Activated T-cell treated with anti-CD3 and anti-CD28 coated beads for 48 hours (primary cell): ENCODE measurements at places on chromosomes 12 and 14.

GRCh38 chr12:120620624-120621023, 19.8 kb upstream of the CABP1 start:
- DNase-seq, result no peak

GRCh38 chr14:61111209-61111665, 130.2 kb downstream of the SLC38A6 start:
- DNase-seq, result no peak

DNA sequence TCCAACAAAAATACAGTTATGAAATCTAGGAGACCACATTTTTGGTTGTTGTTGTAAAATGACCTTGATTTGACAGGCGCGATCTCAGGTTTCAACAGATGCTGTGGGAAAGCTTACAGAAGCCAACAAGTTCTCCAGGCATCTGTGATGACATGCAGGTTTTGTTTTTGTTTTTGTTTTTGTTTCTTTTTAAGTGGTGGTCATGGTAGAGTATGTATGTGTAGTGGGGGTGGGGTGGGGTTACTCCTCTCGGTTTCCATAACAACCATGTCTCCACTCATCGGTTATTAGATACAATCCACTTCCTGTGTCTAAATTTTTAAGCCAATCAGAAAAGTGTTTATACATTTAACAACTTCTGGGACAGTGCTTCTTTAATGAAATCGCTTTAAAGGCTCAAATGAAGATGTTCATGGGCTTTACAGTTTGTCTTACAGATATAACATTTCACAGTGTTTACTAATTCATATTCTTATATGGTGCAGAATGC, 199.9 kb upstream of the FOXN3 start:
- no peak for DNase-seq

GRCh38 chr12:67394550-67394949, 125.4 kb downstream of the CAND1 start:
- no peak for DNase-seq

GRCh38 chr14:51182131-51182565, 57.9 kb upstream of the TMX1 start:
- no peak for DNase-seq

GRCh38 chr14:70713096-70713495, 71.4 kb downstream of the TTC9 start:
- no peak for DNase-seq

DNA sequence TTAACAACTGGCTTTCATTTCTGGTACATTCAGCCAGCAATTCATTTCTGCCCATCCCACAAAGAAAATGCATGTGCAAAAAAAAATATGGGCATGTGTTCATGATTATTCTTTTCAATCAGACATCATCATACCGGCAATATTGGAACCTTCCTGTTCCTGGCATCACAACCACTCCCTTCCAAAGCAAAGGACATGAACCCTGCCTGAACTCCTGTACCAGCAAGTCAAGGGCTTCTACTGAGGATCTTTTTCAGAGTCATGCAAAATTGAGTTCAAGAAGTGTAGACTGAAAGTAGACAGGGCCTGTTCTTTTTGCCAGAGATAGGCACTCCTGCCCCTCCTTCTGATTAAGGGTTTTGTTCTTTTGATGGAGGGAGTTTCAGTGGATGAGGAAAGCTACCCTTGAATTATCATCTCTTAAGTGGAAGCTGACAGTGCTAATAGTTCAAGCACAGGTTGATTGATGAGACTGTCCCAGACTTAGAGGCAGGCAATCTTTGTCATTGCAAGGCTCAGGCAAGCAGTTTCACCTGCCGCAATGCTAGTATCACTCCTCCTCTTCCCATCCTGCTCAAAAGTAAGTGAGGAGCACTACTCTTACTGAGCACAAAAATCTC, 22.3 kb upstream of the DIO2 start:
- DNase-seq, result no peak

GRCh38 chr14:60116181-60116580, 24.5 kb downstream of the PCNX4 start:
- DNase-seq, result no peak

GRCh38 chr14:80485764-80486163, 274.5 kb upstream of the DIO2 start:
- no peak for DNase-seq

DNA sequence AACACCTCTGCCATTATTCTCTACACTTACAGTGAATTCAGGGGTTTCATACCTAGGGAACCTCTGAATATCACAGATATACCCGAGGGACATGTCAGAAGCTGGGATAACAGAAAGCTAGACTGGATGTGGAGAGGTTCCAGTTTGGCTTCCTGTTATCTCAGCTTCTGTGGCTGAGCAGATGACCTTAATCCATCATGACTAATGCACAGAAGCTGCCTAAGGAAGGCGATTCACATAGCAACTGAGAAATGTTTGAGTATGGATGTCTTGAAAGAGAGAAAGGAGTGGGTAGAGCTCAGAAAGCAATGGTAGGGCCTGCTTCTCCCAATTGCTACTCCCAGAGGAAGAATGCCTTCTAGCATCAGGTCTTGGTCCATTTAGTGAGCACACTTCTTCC, 187.6 kb downstream of the RMST start:
- no peak for DNase-seq

GRCh38 chr12:86711731-86712130, 455.5 kb upstream of the MGAT4C start:
- DNase-seq, result no peak

GRCh38 chr12:41212625-41213024, 24.5 kb downstream of the PDZRN4 start:
- DNase-seq, result no peak

GRCh38 chr12:120065472-120065871, 51.1 kb downstream of the RAB35 start:
- DNase-seq, result no peak

DNA sequence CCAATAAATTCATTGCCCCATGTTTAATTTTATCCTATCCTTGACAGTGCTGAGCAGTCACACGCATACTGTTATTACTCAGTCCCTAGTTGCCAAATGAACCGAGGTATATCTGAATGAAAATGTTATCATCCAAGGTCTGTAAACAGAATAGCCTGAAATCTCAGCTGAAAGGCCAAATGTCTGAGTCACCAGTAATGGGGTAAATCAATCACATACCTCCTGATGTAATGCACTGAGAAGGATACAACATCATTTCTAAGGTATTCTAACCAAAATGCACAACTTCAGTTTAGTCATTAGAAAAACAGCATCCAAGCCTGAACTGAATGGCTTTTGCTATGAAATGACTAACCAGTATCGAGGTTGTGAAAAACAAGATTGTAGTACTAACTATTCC, 228.6 kb downstream of the DPF3 start:
- DNase-seq, result no peak

DNA sequence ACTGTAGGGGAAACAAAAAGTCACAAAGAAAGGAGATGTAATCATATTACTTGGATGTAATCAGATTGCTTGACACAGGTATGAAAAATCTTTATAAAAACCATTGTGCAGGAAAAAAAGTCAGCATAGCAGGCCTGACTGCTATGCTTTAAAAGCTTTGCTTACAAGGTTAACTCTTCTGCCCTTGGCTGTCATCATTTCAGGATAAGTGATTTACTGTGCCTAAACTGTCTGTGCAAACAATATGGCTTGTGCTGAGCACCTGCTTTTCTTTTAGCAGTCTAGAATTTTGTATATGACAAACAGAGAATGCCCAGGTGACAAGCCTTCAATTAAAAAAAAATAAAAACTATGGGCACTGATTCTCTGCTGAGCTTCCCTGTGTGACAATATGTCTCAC, 63.8 kb upstream of the PLEKHG7 start:
- no peak for DNase-seq

- no peak for DNase-seq
Observed at GRCh38 chr12:3366451-3367110, 124.4 kb upstream of the PRMT8 start.

GRCh38 chr12:40229690-40230651, 5.2 kb downstream of the LRRK2 start:
- no peak for DNase-seq

DNA sequence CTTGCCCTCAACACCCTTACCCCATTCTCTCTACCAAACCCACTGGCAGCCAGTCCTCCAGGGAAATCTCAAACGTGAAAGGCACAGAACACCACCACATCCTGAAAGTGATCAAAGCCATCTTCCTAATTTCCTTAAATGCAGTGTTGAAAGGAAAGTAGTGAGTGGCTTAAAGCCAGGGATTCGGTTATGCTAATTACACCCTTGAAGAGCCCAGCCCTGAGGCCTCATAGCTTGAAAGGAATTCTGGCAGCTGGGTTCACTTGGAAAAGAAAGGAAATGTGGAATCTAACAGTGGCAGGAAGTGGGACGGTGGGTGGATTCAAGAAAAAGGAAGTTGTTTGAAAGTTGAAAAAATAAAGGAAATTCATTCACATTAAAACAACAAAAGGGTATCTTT, 73.0 kb upstream of the FICD start:
- no peak for DNase-seq

DNA sequence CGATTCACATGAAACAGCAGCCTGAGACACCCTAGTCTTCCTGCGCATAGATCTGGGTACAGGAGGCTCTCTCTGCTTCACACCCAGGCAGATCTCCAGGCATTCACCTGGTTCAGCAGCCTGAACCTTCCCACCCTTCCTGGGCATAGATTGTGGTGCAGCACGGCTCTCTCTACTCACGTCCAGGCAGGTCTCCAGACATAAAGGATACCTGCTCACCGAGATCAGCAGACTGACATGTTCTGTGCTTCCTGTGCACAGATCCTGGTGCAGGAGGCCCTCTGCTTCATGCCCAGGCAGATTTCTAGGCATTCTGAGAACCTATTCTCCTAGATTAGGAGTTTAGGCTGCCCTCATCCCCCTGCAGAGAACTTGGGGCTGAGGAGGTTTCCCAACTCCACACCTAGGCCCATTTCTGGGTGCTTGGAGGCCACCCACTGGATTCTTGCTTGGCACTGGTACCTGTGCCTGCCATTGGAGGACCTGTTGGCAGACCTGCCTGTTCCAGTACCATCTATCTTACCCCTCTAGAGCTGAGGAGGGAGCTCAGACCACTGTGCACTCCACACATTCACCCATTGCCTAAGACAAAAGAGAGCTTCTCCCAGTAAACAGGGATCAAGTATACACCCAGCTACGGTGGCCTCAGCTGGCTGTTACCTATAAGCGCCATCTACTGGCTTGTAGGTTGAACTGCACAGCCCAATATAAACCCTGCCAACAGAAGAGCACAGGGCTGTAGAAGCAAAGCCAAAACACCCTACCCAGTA, 28.0 kb upstream of the GARIN6 start:
- no peak for DNase-seq

GRCh38 chr14:75113932-75114539, 12.8 kb downstream of the NEK9 start:
- DNase-seq, result no peak

- DNase-seq, result peak; percentile 48
Observed at GRCh38 chr12:113232840-113233585, 11.7 kb downstream of the TPCN1 start.

- peak; percentile 18 for DNase-seq
Observed at GRCh38 chr12:32603858-32604257, 75.2 kb upstream of the DNM1L start.

- DNase-seq, result no peak
Observed at GRCh38 chr14:95557291-95557690, 22.4 kb downstream of the GLRX5 start.

DNA sequence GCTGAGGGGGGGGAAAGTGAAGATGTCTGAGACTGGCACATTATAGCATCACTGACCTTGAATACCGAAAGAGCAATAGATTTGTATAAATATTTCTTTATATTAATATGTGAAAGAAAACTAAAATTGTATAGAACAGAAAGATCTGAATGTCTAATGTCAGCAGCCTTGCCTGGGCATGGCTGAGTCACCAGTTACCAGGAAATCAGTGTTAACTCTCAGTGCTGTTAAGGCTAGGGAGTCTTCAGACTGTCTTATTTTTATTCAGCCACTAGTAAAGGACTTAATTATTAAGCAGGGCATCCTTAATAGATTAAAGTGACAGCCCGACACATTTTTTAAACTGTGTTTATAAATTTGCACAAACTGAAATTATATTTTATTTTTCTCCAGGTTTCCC, 122.9 kb upstream of the AEBP2 start:
- no peak for DNase-seq

DNA sequence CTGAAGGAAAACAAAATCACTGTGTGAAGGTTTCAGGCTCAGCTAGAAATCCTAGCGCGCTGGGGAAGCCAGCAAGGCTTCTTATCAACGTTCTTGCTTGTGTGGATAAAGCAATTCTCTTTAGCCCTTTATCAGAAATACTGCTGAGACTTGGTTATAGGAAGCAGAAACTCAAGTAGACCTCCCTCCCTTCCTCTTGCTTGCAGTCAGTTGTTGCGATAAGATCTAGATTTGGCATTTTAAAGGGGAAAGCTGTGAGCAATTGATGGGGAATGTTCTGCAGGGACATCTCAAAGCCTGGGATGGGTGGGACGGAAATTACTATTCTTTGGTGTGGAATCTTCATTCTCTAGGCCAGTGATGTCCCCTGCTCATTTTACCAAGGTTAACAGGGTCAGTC, 76.4 kb upstream of the ANO4 start:
- no peak for DNase-seq

DNA sequence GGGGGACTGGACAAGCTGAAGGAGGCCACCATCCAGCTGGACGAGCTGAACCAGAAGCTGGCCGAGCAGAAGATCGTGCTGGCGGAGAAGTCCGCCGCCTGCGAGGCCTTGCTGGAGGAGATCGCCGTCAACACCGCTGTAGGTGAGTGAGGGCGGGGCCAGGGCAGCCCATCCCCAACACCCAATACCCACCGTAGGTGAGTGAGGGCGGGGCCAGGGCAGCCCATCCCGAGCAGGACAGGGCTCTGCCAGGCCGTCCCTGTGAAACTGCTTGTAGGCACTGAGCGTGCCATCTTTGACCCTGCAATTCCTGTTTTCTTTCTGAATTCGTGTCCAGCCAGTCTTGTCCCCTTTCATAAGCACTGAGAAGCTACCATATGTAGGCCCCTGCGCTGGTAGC, 74.0 kb downstream of the CCDC92 start:
- no peak for DNase-seq

GRCh38 chr12:116456330-116457082, 102.7 kb upstream of the MAP1LC3B2 start:
- no peak for DNase-seq

GRCh38 chr14:64598404-64598803, 48.6 kb downstream of the PPP1R36 start:
- DNase-seq, result no peak

DNA sequence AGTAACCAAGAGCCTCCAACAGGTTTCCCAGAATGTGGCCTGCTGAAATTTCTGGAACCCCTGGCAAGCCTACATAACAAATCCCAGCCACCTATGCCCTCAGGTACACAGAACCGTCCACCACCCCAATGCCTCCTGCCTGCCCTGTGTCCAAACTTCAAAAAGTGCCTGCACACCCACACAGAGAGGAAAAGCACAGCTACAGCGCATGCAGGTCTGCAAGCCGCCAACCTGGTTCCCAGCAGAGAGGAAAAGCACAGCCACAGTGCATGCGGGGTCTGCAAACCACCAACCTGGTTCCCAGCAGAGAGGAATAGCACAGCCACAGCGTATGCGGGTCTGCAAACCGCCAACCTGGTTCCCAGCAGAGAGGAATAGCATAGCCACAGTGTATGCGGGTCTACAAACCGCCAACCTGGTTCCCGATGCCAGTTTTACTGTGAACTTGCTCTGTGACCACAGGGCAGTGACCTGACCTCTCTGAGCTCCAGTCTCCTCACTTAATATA, 113.5 kb downstream of the SCARB1 start:
- no peak for DNase-seq

- no peak for DNase-seq
Observed at GRCh38 chr14:20493634-20494033, 11.7 kb upstream of the RNASE10 start.
